GM23248 (cell line): ENCODE measurements at places on chromosomes 5 and 9. TPM values are rescaled to one million over a fixed set of nuclear protein-coding genes. Genes with fewer than 3 reads are reported as not detected.

DNA sequence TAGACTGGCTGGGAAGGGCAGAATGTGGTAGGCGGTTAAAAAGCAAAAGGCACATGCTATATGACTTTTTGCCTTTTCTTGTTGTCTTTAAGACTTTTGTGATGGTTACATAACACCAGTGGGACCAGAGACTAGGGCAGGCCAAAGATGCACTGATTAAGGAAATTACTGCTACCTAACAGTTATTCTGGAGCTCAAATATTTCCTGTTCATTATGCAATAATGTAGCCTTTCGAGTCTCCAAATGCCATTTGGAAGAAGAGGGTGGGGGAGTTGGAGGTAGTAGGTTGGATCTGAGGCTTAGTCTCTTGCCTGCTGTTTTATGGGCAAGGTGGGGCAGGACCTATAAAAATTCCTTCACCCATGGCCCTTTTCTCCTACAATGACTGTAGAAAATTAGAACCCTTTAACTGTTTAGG is 51.7 kb downstream of the SH3GL2 start:
- DNase-seq, result no peak

DNA sequence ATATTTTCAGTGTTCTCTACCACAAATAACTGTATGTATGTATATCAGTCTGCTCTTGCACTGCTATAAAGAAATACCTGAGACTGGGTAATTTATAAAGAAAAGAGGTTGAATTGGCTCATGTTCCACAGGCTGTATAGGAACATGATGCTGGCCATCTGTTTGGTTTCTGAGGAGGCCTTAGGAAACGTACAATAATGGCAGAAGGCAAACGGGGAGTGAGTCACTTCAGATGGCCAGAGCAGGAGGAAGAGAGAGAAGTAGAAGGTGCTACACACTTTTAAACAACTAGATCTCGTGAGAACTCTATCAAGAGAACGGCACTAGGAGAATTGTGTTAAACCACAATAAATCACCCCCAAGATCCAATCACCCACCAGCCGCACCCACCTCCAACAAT is 121.7 kb downstream of the ADAMTS6 start:
- DNase-seq, result peak; percentile 4

DNA sequence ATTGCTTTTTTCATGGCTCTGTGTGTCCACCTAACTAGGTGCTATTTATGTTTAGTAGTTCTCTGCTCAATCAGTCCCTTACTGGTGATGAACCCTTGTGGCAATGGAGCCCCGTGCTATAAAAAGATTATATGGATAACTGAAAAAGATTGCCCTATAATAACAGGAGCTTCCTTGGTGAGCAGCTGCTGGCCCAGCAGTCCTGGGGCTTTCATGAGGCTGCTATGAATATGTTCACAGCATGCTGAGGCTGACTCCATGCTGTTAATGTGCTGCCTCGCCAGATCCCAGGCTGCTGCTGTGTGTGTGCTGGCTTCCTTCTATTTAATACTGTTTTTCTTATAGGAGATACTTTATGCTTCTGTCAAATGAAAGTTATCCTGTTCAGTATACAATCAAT is 357.5 kb downstream of the TAF11L14 start:
- DNase-seq, result no peak

DNA sequence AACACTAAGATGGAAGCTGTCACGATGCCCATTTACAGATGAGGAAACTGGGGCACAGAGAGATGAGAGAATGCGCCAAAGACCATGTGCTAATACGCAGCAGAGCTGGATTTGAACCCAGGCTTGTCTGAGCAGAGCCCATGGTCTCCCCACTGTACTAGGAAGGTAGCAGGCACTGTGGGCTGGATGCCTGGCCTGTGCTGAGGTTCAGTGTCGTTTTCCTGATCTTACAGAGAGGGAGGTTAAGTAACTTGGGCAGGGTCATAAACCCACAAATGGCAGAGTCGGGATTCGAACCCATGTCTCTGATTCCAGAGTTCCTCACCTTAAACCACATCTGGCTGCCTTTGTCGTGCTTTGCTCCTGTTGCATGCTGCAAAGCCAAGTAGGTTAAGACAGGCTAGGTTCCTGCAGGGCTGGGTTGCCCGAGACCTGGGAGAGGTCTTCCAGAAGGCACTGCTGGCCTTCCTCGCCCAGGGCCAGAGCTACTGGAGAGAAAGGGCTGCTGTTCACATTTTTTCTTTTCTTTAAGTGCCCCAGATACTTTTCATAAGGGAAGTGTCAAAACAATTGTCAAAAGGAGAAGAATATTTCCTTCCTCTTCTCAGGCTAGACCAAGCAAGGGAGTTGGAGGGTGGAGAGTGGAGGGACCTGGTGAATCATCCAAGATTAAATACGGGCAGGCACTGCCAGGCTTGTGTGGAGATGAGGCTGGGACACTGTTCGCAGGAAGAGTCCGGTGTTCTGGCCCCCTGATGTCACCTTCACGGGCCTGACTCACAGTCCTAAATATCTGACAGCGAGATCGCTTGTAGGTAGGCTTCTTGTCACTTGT is 3.2 kb downstream of the NEK6 start:
- DNase-seq, result peak; percentile 90

DNA sequence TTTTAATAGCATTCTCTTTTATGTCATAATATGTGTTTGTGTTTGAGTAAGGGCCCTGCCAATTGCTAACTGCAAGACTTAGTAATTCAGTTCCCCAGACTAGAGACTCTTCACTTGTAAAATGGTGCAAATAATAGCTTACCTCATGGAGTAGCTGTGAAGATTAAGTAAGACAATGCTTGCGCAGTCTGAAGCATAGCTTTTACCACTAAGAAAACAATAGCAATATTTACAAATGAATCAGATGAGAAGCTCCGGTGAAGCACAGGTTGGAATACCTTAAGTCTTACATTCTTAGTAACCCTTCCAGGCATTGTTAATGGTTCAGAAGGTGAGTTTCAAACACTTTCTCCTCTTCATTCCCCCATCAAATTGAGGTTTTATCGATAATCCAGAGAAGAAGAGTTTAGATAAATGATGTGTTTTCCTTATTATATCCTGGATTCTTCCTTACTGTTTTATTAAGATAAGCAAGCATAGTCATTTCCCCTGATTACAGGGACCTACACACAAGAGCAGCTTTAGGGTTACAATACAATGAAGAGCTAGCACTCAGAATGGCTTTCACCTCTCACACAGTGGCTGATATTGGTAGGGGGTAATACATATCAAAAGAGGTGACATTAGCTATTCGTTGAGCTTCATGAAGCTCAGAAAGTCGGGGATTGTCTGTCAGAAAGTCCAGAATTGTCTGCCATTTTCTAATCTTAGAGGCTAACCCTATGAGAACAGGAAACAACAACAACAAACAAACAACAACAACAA is 96.4 kb upstream of the EDIL3 start:
- DNase-seq, result no peak

DNA sequence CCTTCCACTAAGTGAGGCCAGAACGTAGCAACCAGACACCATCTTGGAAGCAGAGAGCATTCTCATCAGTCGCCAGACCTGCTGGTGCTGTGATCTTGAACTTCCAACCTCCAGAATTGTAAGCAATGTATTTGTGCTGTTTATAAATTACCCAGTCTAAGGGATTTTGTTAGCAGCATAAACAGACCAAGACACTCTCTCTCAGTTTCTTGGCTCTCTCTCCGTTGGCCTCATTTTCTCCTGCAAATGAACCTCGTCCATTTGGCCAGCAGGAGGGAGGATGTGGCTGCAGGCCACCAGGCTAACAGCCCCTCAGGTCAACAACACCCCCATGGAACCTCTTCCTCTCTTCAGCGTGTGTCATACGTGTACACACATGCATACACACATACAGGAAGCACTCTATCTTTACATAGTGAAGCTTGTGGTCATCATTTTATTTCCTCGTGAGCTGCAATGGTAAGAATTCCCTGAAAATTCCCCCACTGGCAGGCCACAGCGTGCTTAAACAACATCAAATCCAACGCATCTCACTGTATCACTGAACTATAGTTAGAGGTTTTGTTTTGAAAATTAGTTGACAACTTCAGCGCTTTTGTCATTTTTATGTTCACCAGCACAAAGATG is 62.8 kb upstream of the PPP1R26 start:
- no peak for DNase-seq

Gene AGXT2
- not detected in 2 replicates for polyA plus RNA-seq

Gene LYRM7
- polyA plus RNA-seq, result 23.4 and 27.5 TPM in 2 replicates
